ENCODE measurements at places on chromosomes 1 and 21.

- DNase-seq: no peak
Observed at GRCh38 chr21:45283611-45284455, 3.9 kb downstream of the POFUT2 start.

DNA sequence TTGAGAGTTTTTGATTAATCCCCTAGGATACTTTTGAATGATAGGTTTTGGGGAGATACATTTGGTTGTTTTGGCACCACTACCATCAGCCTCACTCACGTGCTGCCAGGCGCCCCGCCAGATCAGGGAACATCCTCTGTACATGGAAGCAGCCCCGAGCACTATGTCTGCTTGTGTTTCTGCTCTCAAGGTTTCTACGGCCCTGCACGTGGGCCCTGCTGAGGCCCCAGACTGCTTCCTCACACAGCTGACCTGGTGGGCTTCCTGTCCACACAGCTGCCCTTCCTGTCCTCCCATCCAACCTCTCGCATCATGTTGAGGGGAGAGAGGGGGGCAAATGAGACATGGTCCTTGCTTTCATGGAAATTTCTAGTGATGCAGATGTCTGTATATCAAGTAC is 20.0 kb downstream of the ADARB1 start:
- DNase-seq: no peak

DNA sequence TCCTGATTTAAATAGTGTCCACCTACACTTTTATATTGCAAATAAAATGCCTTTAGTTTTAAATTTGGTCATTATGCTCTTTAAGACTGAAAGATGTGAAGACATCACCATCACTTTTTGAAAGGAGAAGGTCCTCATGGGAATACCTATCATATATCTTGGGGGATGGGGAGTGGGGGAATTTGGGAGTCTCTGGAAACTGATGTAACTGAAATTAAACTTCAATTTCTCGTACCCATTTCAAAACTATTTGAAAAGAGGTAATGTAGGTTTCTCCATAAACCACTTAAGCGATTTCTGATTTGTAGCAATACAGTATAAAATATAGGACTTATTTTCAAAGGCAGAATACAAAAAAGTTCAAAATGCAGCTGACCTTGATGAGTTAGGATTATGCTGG is 924 bp downstream of the EXTL2 start:
- DNase-seq: no peak

DNA sequence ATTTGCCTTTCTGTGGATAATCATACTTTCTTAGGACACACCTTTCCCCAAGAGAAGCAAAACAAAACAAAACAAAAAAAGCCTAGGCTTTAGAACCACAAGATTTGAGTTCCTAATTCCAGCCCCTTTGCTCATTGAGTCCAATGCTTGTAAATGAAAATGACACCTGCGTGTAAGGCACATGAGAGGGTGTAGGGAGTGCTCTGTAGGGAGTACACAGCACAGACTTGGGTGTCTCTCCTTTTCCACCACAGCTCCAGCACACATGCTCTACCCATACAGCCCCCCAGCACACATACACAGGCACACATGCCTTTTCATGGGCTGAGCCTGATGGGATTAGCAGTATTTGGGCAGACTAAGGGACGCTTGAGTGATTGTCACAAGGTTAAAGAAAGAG is 9.2 kb upstream of the NGF start:
- DNase-seq: no peak

GRCh38 chr1:202305168-202305567 is 36.6 kb downstream of the UBE2T start:
- no peak for DNase-seq

GRCh38 chr1:87940421-87940820 is 611.7 kb downstream of the LMO4 start:
- DNase-seq: no peak

GRCh38 chr1:42006093-42006492 is 87.4 kb upstream of the HIVEP3 start:
- DNase-seq: no peak

DNA sequence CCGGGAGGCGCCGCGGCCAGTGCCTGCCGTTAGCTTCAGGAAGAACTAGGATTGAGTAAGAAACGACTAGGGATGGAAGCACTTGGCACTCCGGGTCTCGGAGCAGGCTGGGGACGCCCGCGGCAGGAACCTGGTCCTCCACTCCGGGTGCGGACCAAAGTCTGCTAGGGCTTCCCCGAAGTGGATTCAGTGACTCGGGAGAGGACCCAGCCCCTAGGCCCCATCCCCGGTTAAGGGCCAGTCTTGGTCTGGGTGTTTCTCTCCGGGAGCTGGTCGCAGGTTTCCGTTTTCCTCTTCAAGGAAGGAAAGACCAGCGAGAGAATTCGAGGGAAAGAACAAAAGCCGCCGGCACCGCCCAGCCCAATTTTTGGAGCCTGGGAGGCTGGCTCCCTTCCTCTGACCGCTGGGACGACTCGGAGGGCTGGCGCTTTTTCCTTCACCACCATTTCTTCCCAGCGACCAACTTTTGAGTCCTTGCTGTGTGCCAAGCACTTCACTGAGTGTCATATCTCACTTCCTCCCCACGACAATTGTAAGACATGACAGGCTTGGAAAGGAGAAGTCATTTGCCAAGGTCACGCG is 16.8 kb upstream of the STMN1 start:
- DNase-seq: no peak

DNA sequence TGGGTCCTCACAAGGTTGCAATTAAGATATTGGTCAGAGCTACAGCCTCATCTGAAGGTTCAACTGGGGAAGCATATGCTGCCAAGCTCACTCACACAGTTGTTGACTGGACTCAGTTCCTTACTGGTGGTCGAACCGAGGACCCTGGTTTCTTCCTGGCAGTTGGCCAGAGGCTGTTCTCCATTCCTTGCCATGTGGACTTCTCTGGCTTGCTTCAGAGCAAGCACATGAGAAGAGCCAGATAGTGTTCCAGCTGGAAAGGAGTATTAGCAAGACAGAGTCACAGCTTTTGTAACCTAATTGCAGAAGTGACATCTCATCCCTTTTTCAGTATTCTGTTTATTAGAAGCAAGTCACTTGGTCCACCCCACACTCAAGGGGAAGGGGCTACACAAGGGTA is 23.6 kb downstream of the POU2F1 start:
- no peak for DNase-seq

GRCh38 chr1:65339866-65340468 is 30.6 kb downstream of the DNAJC6 start:
- DNase-seq: no peak

GRCh38 chr1:170075186-170075585 is 691 bp upstream of the KIFAP3 start:
- DNase-seq: no peak

GRCh38 chr1:100535264-100535663 is 2.7 kb upstream of the GPR88 start:
- DNase-seq: no peak

GRCh38 chr1:200337831-200338230 is 72.0 kb downstream of the ZNF281 start:
- DNase-seq: no peak

DNA sequence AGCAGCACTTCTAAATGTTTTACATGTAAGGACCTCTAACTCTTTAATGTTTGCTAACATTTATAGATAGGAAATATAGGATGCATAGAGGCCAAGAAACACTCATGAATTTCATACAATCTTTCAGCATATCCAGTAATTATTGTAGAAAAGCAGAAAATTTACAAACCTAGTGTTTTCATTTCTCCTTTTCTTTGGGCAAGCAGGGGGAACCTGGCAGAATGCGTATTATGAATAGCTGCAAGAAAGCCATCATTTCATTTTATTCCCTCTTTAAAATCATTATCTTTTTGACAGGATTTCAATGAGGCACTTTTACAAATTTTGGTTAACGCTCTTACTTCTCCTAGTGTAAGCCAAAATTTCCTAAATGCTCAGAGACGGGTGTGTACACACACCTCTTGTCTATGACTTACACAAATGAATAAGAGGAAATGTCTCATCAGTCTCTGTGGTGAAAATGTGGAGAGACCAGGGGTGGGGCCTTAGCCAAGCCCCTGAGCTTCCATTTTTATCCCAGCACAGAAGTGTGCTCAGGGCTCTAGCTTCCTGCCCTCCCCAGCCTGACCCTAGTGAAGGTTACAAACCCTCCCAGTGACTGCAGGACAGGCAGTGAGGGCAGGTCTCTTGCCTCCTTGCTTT is 91.6 kb downstream of the LRRC8C start:
- DNase-seq: no peak
